ENCODE measurements at places on chromosomes 13 and 19. TPM values are rescaled to one million over a fixed set of nuclear protein-coding genes. Genes with fewer than 3 reads are reported as not detected.

Gene GDF15
- total RNA-seq: 0.32 TPM

Gene ANO8
- 13.4 TPM for total RNA-seq

Gene ZNF729
- total RNA-seq: not detected

Gene ZNF813
- total RNA-seq: 2.8 TPM

Gene IGSF23
- not detected for total RNA-seq

Gene KCNRG
- total RNA-seq: 0.18 TPM

Gene CGB8
- total RNA-seq: not detected

Gene SLC10A2
- total RNA-seq: not detected

Gene CTXN1
- total RNA-seq: not detected

Gene FXYD1
- 0.70 TPM for total RNA-seq

Gene TUBB4A
- 5.9 TPM for total RNA-seq

Gene ADPRHL1
- 0.98 TPM for total RNA-seq

Gene CYSLTR2
- total RNA-seq: 3.7 TPM

Gene SPRED3
- total RNA-seq: 1.9 TPM

Gene CD209
- total RNA-seq: not detected

Gene CNN1
- not detected for total RNA-seq

Gene DIAPH3
- 24.2 TPM for total RNA-seq

Gene KXD1
- 102 TPM for total RNA-seq

Gene KRTDAP
- total RNA-seq: not detected

Gene DOCK6
- 0.16 TPM for total RNA-seq

Gene MEIS3
- 0.20 TPM for total RNA-seq

Gene RNF225
- 0.27 TPM for total RNA-seq

Gene C19orf73
- total RNA-seq: 0.68 TPM

Gene SIGLEC12
- total RNA-seq: 1.4 TPM

Gene PSG3
- not detected for total RNA-seq

Gene SERTAD3
- total RNA-seq: 8.1 TPM

Gene HSH2D
- total RNA-seq: 48.0 TPM

Gene CNFN
- total RNA-seq: not detected

Gene ARHGEF7
- 61.8 TPM for total RNA-seq

Gene CADM4
- total RNA-seq: 0.16 TPM

Gene ZNF583
- total RNA-seq: 3.9 TPM

Gene LILRA2
- total RNA-seq: not detected

Gene ZSCAN18
- total RNA-seq: 3.5 TPM

Gene MKNK2
- 190 TPM for total RNA-seq

Gene C5AR1
- total RNA-seq: 1.7 TPM

Gene POLD1
- 141 TPM for total RNA-seq

Gene SAMD1
- 104 TPM for total RNA-seq

Gene IZUMO2
- not detected for total RNA-seq

Gene COL4A1
- total RNA-seq: not detected

Gene NCCRP1
- not detected for total RNA-seq

Gene USE1
- 27.5 TPM for total RNA-seq

Gene SHISA2
- 0.41 TPM for total RNA-seq

Gene CGB2
- not detected for total RNA-seq

Gene TSHZ3
- 0.61 TPM for total RNA-seq

Gene C1QTNF9B
- total RNA-seq: 0.18 TPM

Gene SMAD9
- not detected for total RNA-seq

Gene ZNF547
- total RNA-seq: 2.8 TPM

Gene ZNF610
- total RNA-seq: 0.59 TPM

Gene MRPS31
- 32.3 TPM for total RNA-seq

Gene RNF17
- not detected for total RNA-seq

Gene ZNF471
- 0.09 TPM for total RNA-seq

Gene OR7A17
- total RNA-seq: not detected

Gene ACP5
- 34.4 TPM for total RNA-seq

Gene CPT1C
- total RNA-seq: 3.8 TPM

Data from T-helper 2 cell treated with Interferon-gamma antibody and Interleukin-4, amounts not matched to agents 100 ng/mL and 5 ng/mL, for 36 hours (primary cell).